GM12891 (cell line): ENCODE measurements at places on chromosomes 7 and 10.

DNA sequence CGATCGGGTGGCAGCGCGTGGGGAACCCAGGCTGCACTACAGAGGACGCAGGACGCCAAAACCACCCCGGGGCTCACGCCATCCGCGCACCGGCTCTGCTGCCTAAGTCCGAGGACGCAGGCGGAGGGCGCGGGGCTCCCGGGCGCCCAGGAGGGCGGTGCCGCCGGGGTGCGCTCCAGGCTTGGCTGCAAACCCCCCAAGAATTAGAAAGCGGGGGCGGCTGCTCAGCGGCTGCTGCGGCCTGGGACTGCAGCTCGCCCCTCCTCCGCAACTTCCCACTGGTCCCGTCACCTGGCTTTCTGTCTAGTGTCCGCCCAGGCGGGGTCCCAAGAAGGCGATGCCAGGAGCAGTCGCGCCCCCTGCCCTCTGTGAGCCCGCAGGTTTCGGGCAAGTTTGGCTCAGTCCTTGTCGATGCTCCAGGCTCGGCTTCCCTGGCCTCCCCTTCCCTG is 1.7 kb upstream of the POU6F2 start:
- no peak for DNase-seq

- DNase-seq = no peak
Measured at GRCh38 chr7:95972523-95972922, 200.2 kb downstream of the DYNC1I1 start.

DNA sequence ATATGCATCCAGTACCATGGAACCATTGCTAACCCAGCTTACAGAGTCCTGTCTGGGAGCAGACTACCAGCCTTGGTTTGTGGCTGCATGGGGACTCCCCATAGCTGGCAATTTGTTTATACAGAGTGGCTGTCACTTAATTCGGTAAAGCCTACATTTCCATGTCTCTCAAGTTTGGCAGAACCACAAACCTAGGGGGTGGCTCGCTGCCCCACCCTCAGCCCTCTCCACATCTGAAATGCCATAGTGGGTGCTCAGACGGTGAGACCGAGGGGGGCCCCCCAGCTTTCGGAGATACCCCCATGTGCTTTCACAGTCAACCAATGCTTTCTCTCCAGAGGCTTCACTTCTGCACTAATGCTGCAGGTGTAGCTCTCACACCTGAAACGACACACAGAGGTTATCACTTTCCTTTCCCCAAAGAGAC is 75.5 kb upstream of the KAT6B start:
- peak; percentile 17 for DNase-seq

DNA sequence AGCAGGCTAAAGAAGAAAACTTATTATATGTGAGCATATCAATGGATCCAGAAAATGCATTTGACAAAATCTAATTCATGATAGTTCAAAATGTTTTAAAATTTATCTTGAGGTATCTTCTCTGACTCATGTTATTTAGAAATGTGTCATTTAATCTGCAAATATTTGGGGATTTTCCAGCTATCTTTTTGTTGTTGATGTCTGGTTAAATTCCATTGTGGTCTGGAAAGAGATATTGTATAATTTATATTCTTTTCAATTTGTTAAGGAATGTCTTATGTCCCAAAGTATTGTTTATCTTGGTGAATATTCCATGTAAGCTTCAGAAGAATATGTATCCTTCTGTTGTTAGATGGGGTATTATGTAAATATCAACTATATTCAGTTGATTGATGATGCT is 942.5 kb downstream of the KCNMA1 start:
- DNase-seq = no peak

- DNase-seq = peak; percentile 60
Measured at GRCh38 chr7:90244909-90245851, at the start of gene CFAP69. Gene CFAP69 (plus strand): TSS chr7:90245174. CDS start chr7:90245425, 251 bp downstream.

- no peak for DNase-seq
Measured at GRCh38 chr7:20350518-20350951, 19.8 kb downstream of the ITGB8 start.

- no peak for DNase-seq
Measured at GRCh38 chr7:123993996-123994395, 38.9 kb downstream of the TMEM229A start.

DNA sequence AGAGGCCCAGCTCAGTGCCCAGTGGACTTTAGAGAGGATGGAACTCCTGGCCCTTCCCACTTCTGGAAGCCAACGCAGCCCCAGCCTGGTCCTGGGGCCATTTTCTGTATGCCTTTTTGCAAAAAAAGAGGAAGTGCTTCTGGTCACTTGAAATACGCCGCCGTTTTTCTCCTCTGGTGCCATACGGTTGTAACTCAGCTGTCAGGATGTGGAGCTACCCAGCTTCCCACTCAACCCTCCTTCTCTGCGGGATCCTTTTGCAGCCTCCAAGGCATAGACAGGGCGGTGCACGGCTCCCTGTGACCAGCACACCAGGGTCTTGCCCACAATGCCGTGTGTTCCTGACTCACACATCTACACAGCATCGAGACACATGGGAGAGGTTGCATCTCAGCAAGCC is 369.6 kb downstream of the TCERG1L start:
- DNase-seq = no peak

DNA sequence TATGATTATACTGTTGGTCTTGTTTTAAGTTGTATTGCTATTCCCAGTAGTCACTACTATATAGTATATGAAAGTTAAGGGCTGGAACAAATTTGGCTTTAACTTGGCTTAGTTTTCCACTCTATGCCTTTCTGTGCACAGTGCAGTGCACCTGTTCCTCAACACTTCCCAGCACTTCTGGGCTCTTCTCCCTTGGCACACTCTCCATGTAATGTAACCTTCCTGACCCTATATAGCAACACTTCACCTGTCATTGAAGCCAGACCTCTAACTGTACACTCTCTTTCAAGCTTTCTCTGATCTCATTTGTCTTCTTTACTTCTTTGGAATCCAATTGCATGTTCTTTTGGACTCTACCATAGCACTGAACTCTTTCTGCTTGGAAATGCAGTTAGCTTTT is 83.9 kb upstream of the SMIM30 start:
- DNase-seq = no peak

DNA sequence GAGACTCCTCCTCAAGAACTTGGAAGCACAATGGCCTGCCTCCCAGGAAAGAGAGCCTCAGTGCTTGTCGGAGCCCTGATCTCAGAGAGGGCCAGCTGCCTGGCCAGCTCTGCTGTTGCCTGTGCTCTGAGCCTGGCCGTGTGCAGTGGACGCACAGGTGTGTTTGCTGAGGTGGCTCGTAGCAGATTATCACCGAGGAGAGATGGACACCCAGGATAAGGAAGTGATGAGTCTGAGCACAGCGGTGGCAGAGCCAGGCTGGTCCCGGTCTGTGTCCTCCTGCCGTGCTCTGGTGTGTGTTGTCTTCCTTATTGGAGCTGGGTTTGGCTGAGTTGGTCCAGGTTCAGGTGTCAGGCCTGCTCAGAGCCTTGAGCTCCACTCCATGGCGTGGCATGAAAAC is 208.5 kb downstream of the EBF3 start:
- DNase-seq = no peak

DNA sequence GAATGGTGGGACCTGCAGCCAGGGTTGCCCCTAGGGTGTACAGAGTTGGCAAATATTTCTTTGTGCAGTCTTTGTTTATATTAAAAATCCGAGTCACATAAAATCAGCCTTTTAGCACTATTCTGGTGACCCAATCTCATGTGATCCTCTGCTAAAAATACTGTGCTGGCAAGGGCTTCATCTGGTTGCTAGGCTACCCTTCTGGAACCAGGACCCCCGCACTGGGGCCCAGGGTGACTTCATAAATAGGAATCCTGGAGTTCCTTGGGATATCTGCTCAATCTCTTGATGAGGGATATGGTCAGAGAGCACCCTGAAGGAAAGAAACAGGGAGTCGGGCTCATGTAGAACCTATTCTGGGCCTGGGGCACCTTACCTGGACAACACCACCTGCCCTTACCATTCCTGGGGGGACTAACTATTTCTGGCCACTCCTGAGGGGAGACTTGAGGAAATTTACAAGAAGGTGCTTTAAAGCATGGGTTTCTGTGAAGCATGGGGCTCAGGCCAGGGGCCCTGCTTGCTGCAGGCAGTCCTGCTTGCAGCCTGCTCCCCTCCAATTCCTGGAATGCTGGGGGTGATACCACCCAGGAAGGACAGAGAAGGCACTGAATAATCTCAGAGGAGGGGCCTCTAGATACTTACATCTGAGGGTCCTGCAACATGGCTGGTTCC is 44.7 kb downstream of the SH2D4B start:
- no peak for DNase-seq

DNA sequence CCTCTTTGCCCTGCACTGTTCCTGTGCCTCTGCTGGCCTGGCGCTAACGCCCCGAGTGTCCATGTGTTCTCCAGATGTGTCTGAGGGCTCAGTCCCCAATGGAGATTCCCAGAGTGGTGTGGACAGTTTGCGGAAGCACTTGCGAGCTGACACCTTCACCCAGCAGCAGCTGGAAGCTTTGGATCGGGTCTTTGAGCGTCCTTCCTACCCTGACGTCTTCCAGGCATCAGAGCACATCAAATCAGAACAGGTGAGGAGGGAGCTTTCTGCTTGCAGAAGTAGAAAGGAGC is 60.9 kb downstream of the PAX2 start:
- no peak for DNase-seq

- DNase-seq = no peak
Measured at GRCh38 chr10:30818010-30818660, 188.6 kb upstream of the LYZL2 start.

DNA sequence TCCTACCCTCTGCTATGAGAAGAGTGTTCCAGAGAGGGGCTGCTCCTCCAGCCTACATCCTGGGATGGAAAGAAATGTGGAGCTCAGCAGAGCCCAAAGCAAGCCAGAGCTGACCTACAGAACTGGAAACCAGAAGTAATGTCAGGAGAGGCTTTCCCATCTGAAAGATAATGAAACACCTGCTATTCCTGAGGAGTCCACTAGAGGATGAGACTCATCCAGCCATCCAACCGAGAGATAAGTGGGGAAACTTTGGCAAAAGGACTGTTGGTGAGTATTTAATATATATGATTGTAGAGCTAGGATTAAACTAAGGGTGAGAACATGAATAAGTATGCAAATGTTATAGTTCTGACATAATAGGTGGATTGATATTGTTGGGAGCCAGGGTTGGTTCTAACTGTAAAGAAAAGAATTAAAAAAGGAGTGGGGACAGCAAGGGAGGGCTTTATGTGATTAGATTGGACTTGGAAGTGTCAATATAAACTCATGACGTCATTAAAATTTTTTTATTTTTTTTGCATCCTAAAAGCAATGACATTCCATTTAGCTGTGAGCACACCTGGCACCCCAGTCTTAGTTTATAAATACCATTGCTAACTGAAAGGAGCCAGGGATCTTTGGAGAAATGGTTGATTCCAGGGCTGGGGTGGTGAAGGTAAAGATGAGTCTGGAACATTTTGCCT is 312.8 kb upstream of the NFE2L3 start:
- no peak for DNase-seq

- DNase-seq = no peak
Measured at GRCh38 chr10:131451407-131452015, 140.0 kb upstream of the TCERG1L start.

DNA sequence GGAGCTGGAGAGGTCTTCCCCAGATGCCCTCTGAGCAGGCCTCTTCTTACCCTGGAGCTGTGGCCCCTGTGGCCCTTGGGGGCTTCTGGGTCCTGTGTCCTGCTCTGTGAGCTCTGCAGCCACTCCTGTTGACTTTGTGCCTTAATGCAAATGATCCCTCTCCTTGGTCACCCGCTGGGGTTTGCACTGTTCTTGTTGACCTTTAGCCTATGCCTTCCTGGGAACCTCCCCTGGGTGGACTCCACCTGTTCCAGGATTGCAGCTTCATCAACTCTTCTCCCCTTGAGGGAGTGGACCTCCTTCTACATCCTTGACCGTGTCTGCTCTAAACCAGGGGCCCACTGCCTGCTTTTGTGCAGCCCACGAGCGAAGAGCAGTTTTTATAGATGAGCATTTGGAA is 58.6 kb upstream of the CTBP2 start:
- DNase-seq = no peak

GRCh38 chr7:153190452-153190851 is 430.9 kb downstream of the ACTR3B start:
- peak; percentile 9 for DNase-seq

GRCh38 chr10:5720182-5720581 is 35.5 kb downstream of the TASOR2 start:
- no peak for DNase-seq

GRCh38 chr7:113339661-113340060 is 221.3 kb upstream of the SMIM30 start:
- no peak for DNase-seq

DNA sequence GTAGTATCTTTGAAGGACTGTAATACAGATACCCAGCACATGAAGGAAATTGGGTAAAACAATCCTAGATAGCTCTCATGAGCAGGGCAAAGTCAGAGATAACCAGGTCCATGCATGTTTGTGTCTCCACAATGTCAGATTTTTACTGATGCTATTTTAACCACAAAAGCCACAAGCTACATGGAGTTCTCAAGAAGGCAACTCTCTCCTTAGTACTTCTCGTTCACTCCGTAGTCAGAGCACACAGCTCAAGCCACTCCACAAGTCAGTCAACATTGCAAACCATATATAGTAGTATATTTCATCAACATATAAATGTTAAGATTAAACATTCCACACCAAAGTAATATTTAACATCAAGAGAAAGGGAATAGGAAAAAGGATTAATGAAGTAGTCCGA is 98.0 kb upstream of the PIK3CG start:
- DNase-seq = no peak

DNA sequence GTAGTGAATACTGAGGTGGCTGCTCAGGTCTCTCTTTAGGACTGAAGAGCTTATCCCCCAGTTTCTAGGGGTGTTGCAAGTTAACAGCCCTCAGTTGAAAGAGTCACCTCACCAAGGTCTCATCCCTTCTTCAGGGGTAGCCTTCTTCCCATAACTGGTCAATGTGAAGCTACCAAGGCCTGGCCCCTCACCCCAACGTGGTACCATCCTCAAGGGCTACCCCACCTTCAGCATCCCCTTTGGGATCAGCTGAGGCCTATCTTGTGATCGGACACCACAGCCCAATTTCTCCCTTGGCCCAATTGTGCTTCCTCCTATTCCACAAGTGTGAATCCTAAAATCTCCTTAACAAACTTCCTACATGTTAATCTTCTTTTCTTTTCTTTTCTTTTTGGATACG is 289.5 kb upstream of the MKLN1 start:
- DNase-seq = no peak

GRCh38 chr10:110190170-110190569 is 17.2 kb upstream of the MXI1 start:
- no peak for DNase-seq

DNA sequence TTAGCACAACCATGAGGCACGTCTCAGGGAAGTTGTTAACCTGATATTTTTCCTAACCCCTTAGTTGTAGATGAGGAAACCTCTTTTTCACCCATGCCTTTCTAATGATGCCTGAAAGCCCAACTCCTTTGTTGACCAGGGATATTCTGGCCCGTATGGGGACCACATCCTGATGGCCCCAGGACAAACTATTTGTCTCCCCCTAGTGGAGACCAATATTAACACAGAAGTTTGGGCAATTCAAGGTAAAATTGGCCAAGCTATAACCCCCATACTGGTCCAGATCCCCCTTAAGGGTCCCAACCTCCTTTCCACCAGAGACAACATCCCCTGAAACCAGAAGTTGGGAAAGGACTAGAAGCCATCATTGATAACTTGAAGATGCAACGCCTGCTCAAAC is 893.3 kb downstream of the SORCS1 start:
- no peak for DNase-seq

GRCh38 chr7:20828947-20829346 is 42.3 kb upstream of the SP8 start:
- DNase-seq = no peak

- DNase-seq = no peak
Measured at GRCh38 chr10:130215151-130215930, 79.2 kb downstream of the GLRX3 start.

GRCh38 chr7:139422126-139422525 is 61.3 kb downstream of the KLRG2 start:
- no peak for DNase-seq

GRCh38 chr10:23413629-23414089 is 25.2 kb upstream of the OTUD1 start:
- DNase-seq = peak; percentile 5
